EH (cell line): ENCODE measurements at places on chromosomes 6 and 20.

DNA sequence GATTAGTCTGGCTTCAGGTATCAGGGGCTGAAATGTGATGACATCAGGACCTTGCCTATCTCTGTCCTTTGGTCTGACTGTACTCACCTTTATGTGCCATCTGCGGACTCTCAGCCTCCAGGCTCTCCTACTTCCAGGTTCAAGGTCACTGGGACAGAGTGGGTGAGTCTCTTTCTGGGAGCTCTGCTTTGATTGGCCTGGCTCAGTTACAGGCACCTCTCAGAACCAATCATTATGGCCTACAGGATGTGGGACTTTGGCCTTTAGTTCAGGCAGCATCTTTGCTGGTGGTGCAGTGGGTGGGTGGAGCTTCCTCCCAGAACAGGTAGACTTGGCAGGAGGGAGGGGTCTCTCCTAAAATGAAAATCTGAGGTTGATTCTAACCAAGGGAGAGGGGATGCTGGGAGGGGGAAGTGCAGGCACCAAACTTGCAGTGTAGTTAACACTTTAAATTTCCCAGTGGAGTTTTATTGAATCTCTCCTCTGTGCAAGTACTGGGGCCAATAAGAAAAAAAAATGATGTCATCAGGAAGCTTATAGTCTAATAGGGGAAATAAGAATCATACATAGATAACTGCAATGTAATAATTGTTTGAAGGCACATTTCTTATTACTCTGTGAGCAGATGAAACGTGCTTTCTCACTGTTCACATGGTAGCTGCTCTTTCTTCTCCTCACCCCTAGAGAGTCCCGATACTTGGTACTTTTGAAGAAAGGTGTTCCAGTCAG is 53.4 kb downstream of the SLC24A3 start:
- peak; percentile 18 for DNase-seq

- no peak for DNase-seq
Observed at GRCh38 chr20:25355011-25355595, 35.5 kb downstream of the ABHD12 start.

DNA sequence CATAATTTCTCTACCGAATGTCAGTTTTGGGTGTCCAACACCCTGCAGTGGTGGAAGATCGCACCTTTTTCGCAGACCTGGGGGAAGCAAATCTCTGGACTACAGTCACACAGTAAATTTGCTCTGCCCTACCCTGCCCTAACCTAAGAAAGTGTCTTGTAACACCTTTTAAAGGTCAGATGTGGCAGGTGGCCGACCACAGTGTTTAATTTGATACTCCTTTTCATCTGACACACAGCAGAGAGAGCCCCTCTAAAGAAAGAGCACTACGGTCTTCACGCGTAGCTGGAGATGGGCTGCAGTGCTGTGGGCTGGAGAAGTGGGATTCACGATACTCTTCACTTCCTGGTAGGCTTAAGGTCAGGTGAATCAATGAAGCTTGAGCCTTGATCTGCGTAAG is 109.9 kb downstream of the TMEM242 start:
- DNase-seq: no peak

GRCh38 chr6:63643862-63644261 is 8.3 kb downstream of the PHF3 start:
- DNase-seq: peak; percentile 20

DNA sequence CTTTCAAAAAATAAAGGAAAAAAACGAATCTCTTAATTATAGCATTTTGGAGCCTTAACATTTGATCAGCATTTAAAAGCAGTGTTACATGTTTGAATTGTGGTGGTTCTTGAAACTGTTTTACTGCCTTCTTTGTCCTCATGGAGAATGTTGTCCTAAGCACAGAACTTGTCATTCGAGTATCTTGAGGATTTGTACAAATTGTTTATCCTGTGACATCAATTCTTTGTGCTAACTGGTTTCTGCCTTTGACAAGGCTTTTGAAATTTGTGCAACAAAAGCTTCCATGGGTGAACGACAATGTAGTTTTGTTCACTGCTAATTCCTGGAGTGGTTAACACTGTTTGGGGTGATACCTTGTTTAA is 130.8 kb downstream of the SCAF8 start:
- DNase-seq: no peak

DNA sequence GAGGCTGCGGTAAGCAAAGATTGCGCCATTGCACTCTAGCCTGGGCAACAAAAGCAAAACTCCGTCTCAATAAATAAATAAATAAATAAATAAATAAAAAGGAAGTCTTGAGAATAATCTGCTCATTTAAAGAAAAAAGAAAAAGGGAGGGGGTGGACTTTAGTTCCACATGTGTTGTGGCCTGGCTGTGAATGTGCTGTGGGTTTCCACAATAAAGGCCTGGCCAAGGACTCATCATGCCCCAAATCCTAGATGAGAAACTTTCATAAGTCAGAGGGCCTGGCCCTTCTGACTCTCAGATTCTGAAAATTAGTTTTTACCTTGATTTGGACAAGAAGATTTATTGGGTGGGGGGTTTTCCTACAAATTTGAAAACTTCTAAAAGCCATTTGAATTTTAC is 48.4 kb downstream of the RIOK1 start:
- no peak for DNase-seq

DNA sequence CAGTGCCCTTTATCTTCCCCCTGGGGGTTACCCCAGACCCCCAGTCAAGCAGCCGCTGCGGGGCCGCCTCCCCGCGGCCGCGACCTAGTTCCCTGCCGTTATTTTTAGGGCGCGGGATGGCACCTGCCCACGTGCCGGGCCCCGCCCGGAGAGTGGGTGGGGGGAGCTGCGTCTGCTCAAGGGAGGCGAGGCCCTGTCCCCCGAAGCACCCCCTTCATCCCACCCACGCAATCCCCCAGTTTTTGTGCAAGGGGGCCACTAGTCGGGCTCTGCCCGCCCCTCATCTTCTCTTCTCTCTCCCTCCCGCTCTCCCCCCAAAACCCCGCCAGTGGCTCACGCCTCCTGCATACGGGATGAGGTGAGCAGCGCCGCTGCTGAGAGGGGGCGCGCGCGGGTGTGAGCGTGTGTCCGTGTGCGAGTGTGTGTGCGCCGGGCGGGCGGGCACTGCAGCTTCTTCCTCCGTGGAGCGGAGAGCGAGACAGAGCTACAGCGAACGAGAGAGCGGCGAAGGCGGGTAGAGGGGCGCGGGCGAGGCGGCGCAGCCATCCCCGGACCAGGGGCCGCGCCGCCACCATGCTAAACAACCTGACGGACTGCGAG is at the start of gene SLC12A5:
TSS of gene SLC12A5 (plus strand) at position 444 of the 600 bp plus-strand sequence. CDS start at position 574, 130 bp downstream.
- no peak for DNase-seq

DNA sequence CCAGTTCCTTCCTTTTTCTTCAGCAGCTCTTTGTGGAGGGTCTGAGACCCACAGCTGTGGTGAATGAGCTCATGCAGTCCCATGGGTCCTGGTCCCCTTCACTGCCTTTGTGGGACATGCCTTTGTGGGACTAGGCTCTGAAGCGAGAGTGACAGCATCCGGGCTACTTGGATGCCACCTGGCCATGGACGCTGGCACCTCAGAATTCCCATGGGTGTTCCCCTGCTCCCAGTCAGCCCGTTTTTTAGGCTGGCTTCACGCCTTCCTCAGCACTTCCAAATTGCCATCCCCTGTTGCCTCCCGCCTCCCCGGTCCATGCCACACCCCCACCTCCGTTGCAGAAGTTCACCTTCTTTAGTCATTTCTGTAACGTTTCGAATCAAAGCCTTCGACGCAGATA is 45.1 kb downstream of the RAMACL start:
- no peak for DNase-seq

- no peak for DNase-seq
Observed at GRCh38 chr6:46235242-46235641, 64.5 kb upstream of the ENPP5 start.

GRCh38 chr20:38387953-38388352 is 41.7 kb downstream of the LBP start:
- no peak for DNase-seq

GRCh38 chr6:120260636-120261035 is 911.1 kb upstream of the MAN1A1 start:
- no peak for DNase-seq

DNA sequence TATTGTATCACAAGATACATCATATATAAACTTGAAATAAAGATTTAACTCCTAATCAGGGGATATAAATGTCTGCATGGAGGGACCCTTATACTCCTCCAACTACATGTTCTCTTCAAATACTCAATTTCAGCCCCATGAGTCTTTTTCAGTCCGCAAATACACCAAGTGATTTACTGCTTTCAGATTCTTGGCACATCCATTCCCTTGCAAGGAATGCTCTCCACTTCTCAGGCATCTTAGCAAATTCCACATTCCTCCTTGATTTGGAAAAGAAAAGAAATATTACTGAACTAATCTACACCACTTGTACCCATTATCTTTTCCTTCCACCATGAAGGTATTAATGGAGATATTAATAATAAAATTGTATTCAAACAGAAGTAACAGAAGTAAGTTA is 999.4 kb upstream of the GJE1 start:
- DNase-seq: peak; percentile 37

DNA sequence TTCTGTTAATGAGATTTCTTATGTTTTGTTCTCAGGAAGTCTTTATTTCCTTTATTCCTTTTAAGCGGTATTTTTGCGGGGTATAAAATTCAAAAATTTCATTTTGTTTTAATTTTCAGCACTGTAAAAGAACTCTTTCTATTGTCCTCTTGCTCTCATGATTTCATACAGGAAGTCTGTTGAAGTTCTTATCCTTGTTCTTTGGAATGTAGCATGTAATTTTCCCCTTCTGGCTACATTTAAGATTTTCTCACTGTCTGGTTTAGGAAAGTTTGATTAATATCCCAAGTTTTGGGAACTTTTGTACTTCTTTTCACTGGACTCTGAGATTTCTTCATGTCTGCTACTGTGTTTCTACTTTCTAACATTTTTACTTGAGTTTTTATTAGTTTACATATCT is 581.4 kb upstream of the GJE1 start:
- DNase-seq: no peak

DNA sequence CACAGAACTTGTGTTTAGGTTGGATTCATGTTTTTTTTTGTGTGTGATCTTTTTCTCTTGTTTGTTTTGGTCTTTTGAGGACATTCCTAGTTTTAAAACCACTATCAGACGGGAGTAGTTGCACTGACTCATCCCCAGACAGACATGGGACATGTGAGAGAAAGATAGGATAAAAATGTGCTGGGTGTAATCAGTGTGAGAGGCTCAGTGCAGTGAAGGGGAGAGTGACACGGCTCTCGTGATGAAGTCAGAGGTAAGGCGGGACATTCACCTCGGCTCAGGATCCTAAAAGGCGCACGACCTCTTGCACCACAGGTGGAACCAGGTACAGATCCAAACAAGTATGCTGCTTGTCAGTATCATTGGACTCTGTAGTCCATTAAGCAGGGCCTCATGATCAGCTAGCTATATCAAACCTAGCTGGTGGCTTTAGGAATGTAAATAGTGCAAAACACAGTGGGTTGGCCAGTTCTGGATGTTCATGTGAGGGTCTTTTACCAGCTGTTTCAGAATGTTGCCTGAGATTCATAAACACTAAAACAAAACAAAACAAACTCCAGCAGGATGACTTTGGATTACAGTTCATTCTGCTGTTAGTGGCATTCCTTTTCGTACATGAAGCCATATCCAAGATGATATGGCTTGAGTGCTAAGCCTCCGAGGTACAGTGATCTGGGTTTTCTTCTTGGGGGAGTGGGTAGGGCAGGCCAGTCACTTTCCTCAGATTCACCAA is 18.0 kb downstream of the FOXO3 start:
- DNase-seq: peak; percentile 84

GRCh38 chr20:35007413-35007812 is 51.7 kb downstream of the MYH7B start:
- no peak for DNase-seq
